ENCODE measurements at places on chromosomes 7 and 10.

DNA sequence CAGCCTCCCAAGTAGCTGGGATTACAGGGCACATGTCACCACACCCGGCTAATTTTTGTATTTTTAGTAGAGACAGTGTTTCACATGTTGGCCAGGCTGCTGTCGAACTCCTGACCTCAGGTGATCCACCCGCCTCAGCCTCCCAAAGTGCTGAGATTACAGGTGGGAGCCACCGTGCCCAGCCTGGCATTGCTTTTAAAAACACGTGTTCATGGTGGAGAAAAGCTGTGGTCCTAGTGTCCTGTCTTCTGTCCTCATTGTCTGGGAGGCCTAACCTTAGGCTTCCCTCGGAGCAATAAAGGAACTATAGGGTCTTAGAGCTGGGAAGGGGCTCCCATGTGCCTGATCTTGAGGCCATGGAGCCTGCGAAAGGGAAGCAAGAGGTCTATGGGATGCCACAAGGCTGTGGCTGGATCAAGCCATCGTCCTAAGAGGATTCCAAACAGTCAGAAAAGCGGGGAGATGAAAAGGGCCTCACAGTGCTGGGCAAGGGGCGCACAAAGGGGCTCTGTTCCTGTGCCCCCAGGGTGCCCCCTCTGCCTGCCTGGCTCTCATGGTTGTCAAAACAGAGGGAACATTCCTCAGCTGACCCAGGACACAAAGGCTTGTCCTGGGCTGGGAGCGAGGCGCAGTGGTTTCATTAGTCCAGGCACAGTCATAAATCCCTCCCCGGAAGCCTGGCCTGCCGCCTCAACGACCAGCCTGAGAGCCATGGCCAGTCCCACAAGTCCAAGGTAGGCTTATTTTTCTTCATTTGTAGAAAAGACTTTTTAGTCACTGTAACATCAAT is 106.6 kb upstream of the TNS3 start:
- no peak for DNase-seq

DNA sequence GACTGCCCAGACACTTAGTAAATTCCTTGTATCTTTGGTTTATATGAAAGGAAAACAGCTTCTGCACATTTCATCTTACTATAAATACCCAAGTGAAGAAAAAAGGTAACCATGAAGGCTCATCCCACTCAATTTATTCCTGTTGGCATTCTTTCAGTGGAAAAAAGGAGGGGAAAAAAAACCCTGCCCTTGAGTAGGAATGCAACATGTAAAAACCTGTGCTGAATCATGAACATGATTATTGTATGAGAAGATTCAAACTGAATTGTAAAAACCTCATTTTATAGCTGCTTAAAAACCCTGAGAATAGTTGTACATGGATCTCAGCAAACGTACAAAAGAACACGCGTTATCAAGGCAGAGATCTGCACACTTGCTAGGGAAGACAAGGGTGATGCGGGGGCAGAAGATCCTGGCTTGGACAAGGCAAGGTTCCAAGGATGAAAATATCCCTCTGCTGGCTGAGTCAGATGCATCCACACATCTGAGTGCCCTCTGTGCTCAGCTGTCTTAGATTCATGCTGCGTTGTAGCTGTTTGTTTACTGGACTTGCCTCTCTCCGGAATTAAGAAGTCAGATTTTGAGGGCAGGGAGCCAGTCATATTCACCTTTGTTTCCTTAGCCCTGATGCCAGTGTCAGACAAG is 658.2 kb downstream of the PARD3 start:
- DNase-seq = no peak

GRCh38 chr10:132927824-132928223 is 14.5 kb downstream of the CFAP46 start:
- no peak for DNase-seq

GRCh38 chr7:33509206-33509605 is 379.8 kb downstream of the BBS9 start:
- DNase-seq = no peak

DNA sequence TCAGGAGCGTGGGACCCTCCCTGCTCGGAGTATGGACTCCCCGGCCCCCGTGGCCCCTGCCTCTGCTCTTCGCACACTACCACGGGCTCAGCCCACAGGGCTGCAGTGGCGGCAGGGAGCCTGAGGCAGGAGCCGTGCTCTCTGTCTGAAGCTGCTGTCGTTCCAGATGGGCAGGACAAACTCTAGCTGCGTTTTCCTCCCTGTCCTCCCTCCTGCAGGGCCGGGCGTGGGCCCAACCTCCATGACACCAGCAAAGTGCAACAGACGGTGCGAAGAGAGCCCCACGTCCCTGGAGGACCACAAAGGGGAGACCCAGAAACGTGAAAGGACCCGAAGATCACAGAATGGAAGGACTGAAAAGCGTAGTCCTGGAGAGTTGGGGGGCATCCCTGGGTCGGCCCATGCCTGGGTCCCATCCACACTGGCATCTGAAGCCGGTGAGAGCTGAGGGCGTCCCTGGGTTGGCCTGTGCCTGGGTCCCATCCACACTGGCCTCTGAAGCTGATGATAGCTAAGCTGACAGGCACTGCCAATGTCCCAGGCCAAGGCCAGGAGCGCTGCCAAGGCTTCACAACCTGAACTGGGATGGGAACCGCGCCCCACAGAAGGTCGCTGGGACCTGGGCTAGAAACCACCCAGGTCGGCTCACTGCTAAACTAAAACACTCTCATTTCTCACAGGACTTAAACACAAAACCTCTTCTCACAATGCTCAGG is 267.0 kb downstream of the MAD1L1 start:
- DNase-seq = no peak
